Right renal cortex interstitium (tissue), 3 donors: ENCODE measurements at places on chromosomes 5 and 9.

GRCh38 chr9:132804576-132805295, 73.3 kb downstream of the AK8 start:
- DNase-seq, result no peak

DNA sequence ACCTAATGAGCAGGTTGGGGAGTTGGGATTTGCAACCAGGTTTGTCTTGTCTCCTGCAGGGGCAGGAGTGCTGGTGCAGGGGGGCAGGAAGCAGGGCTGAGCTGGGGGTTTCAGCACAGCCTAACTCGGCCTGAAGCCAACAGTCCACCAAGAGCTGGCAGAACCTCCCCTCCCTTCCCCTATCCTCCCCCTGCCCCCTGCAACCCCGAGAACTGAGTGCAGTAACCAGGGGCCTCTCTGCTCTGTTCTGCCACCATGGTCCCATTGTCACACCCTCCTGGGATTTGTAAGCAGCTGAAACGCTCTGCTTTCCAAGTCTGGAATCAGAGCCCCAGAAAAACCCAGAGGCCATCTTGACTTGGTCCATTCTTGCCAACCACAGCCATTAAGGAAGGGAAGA, 72.9 kb downstream of the ARHGEF37 start:
- DNase-seq, result no peak

DNA sequence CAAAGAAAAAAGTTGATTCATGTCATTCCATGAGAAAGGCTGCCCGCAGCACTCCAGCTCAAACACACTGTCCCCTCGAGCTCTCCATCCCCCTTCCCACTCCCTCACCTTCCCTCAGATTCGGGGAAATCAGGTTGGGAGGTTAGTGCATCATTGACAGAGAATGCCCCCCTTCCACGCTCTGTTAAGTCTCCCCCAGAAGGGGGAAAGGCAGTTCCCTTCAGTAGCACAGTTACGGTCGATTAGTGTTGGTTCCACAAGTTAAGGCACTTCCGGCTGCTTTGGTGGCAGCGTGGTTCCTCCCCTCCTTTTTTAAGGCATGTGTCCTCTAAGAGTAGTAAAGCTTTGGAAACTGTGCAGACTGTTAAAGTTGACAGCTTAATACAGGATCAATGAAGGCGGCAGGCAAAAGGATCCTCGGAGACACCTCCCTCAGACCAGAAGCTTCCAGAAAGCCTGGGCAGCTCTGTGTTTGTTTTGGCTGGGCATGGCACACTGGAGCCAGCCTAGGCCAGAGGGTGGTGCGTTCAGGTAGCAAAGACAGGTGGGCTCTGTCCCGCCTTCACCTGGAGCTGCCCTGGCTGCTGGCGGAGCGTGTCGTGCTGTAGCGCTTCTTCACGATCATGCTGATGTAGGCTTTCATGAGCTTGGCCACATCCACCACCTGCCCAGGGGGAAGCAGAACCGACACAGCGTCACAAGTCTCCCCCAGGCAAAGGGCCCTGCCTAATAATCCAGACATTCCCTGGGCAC, 49.5 kb upstream of the RETREG1 start:
- DNase-seq, result no peak

- no peak for DNase-seq
Measured at GRCh38 chr5:120769312-120769872, 305.3 kb downstream of the PRR16 start.

DNA sequence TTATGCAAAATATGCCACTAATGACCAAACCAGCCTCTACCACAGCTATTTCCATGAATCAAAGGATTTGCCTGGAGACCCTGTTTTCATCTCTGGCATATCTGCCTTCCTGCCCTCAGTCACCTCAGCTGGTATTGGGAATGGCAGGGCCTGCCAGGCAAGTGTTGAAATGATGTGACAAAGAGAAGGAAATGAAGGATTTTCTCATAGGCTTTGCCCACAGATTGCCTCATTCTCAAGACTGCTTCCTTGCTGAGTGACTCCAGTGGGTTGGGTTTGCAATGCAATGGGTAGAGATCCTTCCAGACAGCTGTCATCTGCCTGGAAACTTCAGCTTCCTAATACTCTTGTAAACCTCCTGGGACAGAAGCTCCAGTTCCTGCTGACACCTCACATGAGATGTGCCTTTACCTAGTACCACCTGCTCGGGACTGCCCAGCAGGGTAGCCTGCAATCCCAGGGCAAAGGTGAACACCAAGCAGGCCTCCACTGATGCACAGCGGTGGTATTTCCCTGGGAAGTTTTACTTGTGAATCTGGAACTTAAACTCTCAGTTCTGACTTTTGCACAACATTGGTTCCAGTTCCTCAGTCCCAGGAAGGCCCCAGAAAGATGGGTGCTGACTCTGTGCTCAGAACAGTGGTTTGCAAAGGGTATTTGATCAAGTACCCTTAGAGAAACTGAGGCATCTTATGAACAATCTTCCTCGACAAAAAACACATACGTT, 64.8 kb upstream of the SLC1A1 start:
- DNase-seq, result no peak

DNA sequence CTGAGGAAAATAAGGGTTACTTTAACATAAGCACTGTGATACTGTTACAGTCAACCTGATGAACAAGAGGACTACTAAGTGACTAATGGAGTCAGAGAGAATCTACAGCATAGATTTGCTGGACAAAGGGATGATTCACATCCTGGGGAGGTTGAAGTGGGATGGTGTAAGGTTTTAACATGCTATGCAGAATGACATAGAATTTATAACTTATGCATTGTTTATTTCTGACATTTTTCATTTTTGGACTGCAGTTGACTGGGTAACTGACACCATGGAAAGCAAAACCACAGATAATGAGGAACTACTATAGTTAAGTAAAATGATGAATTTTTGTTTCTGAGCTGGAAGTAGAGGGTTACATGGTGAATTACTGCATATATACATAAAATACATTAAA, 389.2 kb downstream of the MAT2B start:
- no peak for DNase-seq

- no peak for DNase-seq
Measured at GRCh38 chr9:105421154-105421553, 26.7 kb upstream of the FSD1L start.

DNA sequence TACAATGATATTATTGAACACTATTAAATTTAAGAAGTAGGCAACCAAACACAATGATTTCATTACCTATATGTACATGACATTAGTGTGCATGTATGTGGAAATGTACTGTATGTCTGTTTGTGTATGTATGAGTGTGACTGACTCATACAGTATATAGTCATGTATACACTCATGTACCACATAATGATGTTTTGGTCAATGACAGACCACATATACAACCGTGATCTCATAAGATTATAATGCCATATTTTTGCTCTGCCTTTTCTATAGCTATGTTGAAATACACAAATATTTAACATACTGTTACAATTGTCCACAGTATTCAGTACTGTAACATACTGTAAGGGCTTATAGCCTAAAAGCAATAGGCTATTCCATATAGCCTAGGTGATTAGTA, 19.7 kb downstream of the SVEP1 start:
- DNase-seq, result no peak

DNA sequence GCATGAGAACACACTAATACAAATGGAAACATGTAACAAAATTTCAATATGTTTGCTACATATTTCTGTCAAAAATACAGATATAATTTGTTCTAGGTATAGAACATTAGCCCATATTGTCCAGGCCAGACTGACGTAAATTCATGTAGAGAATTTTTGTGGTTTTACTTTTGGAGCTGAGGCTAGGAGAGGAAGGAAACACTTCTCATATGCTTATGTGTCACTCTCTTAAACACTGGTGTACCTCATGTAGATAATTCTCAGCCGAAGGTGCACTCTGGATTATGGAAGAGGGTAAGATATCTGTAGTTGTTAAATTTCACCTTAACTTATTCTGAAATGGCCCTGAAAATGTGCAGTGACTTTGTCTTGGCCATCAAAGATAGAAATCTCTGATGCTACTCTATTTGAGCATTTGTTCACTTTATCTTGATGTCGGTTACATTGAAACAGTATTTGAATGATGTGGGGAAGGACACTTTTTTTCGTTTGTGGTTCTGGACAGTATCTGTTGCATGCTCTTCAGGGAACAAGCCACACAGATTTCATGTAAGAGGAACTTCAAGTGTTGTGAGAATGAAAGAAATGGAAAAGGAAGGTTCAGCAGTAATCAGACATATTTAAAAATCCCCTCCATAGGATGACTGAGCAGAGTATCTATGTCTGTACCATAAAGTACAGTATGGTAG, 202.7 kb downstream of the SPATA31D1 start:
- DNase-seq, result no peak

DNA sequence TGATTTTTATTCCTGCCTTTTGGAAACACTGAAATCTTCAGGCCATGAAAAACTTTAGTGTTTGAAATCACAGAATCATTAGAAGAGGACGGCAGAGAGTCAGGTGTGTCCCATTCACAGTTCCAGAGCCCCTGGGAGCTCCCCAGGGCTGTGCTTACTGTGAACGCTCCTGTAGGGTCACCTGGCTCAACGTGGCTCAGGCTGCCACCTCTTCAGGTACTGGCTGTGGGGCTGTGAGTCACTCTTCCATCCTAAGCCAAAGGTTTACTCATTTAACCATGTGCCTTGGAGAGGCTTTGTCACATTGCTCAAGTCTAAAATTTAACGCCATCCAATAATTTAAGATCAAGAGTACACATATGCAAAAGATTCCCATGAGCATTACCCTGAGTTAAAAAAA, 50.2 kb upstream of the FSTL4 start:
- no peak for DNase-seq

GRCh38 chr9:33244137-33244784, 4.3 kb downstream of the SPINK4 start:
- DNase-seq, result no peak

DNA sequence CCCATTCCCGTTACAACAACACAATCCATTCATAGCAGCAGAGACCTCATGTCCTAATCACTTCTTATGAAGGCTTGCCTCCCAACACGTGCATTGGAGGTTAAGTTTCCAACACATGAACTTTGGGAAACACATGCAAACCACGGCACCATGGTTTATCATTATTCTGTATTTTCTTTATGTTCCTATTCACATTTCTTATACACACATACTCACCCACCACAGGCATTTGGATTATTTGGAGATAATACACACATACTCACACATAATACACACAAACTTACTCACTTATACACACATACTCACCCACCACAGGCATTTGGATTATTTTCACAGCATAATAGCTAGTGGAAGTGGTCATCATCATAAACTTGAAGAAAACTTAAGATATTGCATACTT, 75.6 kb downstream of the C7 start:
- no peak for DNase-seq

GRCh38 chr5:118378959-118379358, 609.4 kb downstream of the DTWD2 start:
- DNase-seq, result no peak

DNA sequence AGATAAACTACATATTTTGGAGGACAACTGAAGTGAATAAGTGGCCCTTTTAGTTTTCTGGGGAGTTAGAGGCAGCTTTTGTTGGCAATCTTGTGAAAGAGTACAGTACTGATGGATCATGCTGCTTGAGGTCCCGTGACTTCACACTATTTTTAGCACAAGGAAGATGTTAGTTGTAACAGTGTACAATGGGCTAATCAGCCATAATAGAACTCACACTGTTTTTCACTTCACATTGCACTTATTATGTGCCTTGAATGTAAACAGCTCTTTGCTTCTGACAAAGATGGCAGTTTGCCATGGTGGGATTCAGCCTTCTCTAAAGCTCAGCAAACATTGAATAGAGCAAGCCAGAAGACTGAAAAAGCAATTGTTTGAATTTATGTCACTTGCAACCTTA, 176.7 kb upstream of the ZNF608 start:
- no peak for DNase-seq

GRCh38 chr5:74613283-74613682, 27.2 kb downstream of the ENC1 start:
- DNase-seq, result no peak

- no peak for DNase-seq
Measured at GRCh38 chr5:36240779-36241630, 720 bp downstream of the NADK2 start.

GRCh38 chr9:123716339-123716945, 213.5 kb downstream of the DENND1A start:
- DNase-seq, result peak; percentile 56

GRCh38 chr5:72347801-72348308, 27.7 kb downstream of the PTCD2 start:
- no peak for DNase-seq

DNA sequence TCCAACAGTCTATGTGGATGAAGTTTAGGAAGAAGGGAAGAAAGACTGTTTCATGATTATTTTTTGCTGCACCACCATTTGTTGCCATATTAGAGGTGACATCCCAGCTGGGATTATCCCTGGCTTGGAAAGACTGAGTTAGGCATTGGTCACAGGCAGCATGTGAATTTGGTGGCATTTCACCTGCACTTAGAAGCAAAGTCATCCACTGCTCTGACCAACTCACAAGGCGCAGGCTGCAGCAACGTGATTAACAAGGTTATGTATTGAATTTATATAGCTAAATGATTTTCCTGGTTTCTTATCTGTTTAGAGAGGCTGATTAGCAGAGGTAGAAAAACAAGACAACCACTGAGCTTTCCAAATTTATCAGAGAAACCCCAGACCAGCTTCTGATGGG, 2.7 kb downstream of the FYB1 start:
- no peak for DNase-seq

DNA sequence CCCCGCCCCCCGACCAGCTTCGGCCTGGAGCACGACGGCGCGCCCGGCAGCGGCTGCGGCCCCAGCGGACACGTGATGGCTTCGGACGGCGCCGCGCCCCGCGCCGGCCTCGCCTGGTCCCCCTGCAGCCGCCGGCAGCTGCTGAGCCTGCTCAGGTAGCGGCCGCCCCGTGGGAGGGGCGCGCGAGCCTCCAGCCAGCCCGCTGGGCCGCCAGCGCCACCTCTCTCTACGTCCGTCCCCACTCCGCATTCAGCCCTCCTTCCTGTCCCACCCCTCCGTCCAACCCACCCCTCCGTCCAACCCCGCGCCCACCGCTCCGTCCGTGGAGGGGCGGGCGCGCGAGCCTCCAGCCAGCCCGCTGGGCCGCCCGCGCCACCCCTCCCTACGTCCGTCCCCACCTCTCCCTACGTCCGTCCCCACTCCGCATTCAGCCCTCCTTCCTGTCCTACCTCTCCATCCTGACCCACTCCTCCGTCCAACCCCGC, 6.5 kb downstream of the ADAMTS13 start:
- no peak for DNase-seq

- no peak for DNase-seq
Measured at GRCh38 chr5:163190784-163191183, 246.6 kb upstream of the CCNG1 start.

GRCh38 chr5:178307267-178308045, 74.9 kb upstream of the PHYKPL start:
- no peak for DNase-seq

DNA sequence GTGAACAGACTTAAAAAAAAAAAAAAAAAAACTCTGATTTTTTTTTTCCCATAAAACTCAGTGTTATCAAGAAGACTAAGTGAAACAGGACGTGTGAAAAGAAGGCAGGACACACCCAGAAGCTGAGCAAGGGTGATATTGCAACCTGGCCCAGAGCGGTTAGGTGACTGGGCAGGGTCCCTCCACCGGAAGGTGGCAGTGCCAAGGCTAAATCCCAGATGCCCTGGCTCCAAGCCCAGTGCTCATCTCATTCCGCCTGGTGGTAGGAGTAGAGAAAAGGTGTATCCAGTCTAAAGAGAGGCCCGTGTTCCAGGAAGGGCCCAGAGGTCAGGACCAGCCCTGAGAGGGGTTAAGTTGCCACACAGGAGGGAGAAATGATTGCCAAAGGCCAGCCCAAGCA, 51.5 kb upstream of the SAP30L start:
- no peak for DNase-seq
